Stimulated activated CD8-positive, alpha-beta memory T cell treated with anti-CD3 and anti-CD28 coated beads, Interleukin-4, amount 100 ng/mL, for 24 hours (primary cell): ENCODE measurements at places on chromosomes 16 and 17.

- no peak for DNase-seq
These were observed 610 bp downstream of the C16orf74 start for GRCh38 chr16:85750146-85750826.

DNA sequence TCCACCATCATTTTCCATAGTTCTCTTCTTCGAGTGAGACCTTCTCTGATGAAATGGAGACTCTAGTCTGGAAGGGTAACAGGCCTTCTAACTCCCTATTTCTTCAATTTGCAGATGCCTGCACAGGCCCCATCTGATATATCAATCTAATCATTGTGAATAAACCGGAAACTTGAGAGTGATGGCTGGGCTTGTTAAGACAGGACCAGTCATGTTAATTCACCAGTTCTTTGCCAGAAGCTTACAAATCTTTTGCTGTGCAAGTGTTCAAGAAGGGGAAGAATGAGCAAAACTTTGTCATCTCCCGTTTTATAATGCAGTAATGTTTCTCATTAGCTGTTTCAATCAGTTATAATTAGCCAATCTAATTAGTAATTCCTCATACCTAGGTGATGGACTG lies 1561.3 kb upstream of the GOT2 start:
- DNase-seq: no peak

DNA sequence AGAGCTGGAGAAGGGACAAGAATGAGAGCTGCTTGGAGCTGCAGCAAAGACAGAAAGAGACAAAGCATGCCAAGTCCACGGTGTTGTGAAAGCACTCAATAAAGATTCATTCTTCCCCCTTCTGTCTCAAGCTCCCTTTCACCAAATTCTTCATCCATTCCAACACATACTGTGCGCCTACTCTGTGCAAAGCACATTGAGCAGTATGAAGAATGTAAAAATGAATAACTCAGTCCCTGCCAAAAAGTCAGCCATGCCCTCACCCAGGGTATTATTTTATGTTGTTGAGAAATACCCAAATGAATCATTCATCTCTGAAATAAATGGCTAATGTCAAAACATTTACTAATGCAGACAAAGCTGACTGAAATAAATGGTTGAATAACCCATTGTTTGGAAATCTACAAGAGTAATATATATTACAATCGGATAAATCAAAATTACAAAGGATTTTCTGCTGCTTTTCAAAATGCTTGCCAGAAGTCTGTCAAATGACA lies 282.9 kb upstream of the IRX5 start:
- DNase-seq: no peak

DNA sequence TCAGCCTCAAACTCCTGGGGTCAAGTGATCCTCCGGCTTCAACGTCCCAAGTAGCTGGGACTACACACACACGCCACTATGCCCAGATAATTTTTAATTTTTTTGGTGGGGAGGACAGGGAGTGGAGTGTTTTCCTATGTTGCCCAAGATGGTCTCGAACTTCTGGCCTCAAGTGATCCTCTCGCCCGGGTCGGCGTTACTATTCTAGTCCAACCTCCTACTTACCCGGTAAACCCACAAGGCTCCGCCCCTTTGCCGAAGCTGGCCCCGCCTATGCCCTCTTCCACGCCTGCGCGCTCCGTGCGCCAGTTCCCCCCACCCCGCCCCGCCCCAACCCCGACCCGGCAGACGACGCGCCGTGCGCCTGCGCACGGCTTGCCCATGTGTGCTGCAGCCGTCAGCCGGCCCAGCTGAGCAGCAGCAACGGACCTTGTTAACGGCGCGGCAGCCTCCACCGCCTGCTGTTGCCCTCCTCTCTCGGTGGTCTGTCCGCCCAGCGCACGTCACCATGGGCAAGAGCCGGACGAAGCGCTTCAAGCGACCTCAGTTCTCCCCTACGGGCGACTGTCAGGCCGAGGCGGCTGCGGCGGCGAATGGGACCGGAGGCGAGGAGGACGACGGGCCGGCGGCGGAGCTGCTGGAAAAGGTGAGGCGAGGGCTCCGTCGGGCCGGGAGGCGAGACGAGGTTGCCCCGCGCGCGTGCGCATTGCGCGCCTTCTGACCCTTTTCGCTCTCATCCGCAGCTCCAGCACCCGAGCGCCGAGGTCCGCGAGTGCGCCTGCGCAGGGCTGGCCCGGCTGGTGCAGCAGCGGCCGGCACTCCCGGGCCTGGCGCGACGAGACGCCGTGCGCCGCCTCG lies at the start of gene HEATR3:
TSS of gene HEATR3 (plus strand) at position 347 of the 858 bp plus-strand sequence. CDS start at position 509, 162 bp downstream.
- DNase-seq: peak; percentile 89

DNA sequence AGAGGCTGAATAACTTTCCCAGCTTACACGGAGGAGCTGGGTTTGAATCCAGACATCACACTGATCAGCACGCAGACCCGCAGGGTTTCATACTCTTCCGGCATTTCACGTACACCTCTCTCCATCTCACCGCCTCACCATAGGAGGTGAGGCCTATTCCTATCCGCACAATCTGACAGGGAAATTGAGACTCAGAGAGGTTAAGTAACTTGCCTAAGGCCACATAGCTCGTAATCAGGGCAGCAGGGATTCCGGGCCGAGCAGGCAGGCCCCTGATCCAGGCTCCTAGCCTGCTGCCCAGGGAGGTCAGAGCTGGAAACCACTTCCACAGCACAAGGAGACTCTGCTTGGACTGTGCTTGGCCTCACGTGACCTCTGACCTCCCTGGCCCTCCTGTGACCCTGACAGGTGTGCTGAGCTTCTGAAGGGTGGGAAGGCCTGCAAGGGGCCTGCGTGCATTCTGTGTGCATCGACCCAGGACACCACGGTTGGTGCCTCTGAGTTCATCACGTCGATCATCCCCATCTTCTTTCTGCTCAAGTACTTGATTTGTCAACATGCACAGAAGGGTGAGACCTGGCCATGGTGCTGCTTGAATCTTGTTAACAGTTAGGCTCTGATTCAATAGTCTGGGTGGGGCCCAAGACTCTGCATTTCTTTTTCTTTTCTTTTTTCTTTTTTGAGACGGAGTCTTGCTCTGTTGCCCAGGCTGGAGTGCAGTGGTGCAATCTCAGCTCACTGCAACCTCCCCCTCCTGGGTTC lies 4.7 kb downstream of the CEP295NL start:
- DNase-seq: no peak

GRCh38 chr17:31226373-31226772 lies 70.7 kb downstream of the OMG start:
- no peak for DNase-seq

- DNase-seq: no peak
These were observed 7.0 kb downstream of the XYLT2 start for GRCh38 chr17:50352693-50353599.

DNA sequence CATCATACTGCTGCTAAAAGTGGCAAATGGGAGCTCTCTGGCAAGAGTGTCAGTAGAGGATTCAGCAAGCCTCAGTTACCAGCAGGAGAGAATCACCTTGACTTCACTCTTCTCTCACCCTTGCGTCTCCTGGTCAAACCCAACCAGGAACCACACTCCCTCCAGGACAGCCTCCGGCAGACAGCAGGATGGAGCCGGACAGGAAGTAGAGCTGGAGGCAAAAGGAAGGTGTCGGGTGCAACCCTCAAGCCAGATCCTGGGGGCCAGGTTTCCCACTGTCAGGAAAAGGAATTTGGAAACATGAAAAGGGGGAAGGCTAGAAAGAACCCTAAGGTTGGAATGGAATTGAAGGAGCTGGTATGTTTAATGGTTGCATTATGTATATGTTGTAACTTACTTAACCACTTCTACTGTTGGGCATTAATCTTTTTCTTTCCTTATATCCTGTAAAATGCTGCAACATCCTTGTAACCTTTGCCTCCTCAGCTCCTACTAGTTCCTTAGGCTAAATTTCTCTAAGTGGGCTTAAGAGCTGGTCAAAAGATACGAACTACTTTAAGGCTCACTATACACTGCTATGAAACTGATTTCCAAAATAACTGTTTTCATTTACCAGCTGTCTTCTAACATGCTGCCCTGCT lies 40.3 kb downstream of the CYTH1 start:
- no peak for DNase-seq

DNA sequence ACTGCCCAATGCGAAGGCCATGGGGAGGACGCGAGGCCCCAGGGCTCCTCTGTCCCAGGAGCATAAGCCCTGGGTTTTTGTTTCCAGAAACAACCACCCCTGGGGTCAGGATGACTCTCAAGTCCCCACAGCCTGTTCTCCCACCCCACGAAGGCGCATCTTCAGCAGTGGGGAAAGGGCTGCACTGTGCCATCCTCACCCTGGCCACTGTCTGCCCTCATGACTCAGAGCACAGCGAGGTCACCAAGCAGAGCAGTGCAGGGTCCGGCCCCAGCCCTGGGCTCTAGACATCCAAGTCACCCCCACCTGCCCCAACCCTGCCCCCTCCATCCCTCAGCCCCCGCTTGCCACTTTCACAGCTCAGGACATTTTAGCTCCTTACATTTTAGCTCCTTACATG lies 22.7 kb upstream of the KSR1 start:
- DNase-seq: no peak

GRCh38 chr17:59832883-59833379 lies 59.8 kb downstream of the TUBD1 start:
- no peak for DNase-seq

- DNase-seq: no peak
These were observed 744.5 kb downstream of the WWOX start for GRCh38 chr16:78843978-78844377.

GRCh38 chr17:81578561-81579225 lies 26.5 kb upstream of the FAAP100 start:
- DNase-seq: no peak

DNA sequence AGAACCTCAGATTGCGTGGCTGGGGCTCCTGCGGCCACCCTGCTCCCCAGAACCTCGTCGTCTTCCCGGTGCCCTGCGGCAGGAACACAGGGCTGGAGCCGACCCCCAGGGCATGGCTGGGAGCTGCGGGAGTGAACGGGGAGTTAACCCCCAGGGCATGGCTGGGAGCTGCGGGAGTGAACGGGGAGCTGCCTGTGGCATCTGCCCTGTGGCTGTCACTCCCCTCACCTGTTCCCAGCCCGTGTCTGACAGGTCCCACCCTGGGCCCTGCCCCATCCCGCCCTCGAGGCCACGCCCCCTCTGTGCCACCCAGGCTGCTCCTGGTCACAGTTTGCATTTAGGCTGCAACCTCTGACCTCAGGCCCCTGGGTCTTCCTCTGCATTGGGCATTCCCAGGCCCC lies 39.4 kb upstream of the ACSF3 start:
- no peak for DNase-seq

GRCh38 chr17:67366193-67367157 lies at the start of gene PSMD12:
PSMD12 (minus strand) TSS chr17:67366577; CDS start chr17:67366519, 58 bp downstream.
- peak; percentile 91 for DNase-seq

DNA sequence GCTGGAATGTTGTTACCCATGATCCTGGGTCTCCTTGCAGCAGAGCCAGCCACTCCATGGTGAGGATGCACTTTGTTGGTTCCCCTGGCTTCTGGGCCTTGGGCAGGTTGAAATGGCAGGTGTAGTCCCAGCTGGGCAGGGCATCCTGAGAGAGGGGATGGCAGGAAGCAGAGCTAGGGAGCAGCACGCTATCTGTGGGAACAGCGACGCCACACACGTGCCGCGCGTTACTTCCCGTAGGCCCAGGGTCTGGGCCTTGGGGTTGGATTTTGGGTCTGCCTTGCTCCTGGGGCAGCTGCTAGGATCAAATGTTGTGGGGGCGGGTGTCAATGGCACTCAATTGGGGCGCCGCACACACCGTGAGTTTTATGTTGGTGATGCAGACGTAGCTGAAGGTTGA lies 368.0 kb downstream of the CPPED1 start:
- no peak for DNase-seq

GRCh38 chr16:11890231-11890965 lies 25.4 kb downstream of the GSPT1 start:
- DNase-seq: no peak

DNA sequence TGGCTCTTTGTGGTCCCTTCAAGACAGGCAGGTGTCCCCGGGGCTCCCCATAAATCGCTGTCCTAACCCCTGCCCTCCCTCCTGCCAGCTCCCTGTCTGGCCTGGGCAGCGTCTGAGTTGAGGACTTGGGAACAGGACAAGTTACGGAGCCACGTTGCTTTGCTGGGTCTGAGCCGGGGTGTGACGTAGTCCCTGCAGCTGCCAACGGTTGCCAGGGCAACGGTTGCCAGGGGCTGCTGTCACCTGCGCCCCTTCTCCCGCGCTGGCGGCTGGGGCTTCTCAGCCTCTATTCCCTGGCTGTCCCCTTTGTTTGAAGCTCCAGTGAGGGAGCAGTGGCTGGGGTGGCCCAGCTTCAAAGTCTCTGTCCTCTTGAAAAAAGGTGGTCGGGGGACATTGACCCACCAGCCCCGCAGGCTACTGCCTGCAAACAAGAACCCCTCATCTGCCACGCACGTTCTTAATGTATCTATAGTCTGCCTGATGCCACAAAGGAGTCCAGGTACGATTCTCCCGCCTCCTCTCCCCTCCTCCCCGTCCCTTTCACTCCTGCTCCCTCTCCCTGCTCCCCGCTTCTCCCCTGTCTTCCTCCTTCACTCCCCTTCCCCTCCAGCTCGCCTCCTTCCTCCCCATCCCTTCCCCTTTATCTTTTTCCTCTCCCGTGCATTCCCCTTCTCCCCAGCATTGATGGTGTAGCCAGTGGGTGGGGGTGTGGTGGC lies 10.9 kb downstream of the ADGRG1 start:
- DNase-seq: no peak

DNA sequence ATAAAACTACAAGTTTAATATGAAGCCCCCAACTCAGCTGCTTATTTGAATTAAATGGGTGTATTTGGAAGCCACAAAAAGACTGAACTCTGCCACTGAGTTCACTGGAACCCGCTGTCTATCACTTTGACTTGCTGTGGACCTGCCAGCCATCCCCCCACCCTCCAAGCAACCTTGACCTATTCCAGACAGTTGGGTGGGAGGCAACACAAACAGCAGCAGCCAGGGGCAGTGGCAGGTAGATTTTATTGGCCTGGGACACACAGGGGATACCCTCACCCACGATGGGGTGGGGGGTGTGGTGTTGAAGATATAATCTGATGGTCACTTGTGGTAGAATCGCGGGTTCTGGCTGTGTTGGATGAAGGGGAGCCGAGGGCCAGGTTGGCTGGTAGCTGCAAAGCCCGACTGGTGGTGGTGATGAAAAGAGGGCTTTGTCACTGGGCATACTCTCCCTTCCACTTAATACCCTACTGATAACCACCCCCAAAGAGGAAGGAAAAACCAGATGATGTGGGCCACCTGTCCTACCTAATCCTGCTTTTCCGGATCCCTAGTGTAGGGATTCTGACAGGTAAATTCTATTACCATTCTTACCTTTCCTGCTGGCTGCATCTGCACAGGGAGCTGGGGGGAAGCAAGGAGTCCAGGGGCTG lies 2.6 kb downstream of the GPS2 start:
- DNase-seq: no peak

GRCh38 chr17:57963149-57963511 lies 7.9 kb upstream of the CUEDC1 start:
- DNase-seq: no peak
